ENCODE measurements at places on chromosomes 2 and 18. TPM values are rescaled to one million over a fixed set of nuclear protein-coding genes. Genes with fewer than 3 reads are reported as not detected.
A peak's percentile ranks its signal among the peaks of the same experiment; 100 is the strongest.

Gene GPR55
- not detected for total RNA-seq

DNA sequence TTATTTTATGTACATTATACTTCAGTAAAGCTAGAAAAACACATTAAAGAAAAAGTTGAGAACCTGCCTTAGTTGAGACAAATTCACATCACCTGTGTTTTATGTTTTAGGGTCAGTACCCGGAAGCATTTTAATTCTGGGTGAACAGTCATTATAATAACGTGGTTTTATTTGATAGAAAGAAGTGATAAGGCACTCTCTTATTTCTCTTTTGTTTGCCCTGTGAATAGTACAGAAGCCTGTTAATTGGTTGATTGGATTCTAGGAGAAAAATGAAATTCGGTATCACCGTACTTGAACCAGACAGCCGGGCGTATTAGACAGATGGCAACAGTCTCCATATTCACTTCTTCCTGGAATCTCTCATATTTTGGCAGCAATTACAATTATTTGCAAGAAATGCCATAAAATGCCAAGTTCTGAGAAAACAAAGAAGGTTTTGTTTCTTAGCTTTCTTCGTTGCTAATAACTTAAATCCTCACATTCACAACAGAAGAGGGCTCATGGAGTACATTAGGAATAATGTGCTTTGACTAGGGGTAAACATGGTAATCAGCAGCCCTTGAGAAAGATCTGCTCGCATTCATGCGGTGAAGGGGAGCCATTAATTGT is 168.7 kb upstream of the RASGRP3 start:
- no peak for DNase-seq

DNA sequence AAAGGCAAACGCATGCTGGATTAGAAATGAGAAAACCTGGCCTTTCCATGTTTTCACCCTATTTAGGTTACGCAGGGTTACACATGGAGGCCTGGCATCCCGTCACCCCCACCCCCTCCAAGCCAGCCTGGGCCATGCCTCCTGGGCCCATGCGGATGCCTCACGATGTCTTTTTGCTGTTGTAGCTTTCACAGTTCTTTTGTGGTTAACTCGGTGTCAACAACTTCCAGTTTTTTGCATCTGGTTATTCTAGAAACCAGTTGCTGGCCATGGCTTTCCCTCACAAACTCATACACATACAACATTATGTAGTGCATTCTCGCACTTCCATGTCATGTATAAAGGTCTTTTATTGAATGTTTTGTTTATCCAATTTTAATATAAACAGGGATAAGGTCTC is 204.9 kb upstream of the PXDN start:
- DNase-seq: no peak

DNA sequence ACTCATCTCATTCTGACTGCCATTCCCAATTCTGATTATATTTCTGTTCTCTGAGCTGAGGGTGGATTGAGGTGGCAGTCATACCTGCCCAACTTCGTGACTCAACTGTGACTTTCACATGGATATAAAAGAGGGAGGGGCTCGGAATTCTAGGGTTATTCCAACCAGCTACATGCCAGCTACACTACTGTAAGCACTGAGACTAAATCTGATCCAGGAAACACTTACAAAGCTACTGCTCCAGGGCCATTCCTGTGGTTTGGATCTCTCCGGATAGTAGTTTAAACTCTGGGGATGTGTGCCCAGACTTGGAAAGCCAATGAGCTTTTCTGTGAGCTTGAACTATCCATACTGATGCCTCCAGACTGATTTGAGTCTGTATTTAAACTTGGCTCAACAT is 7.9 kb downstream of the MAP2 start:
- no peak for DNase-seq

Gene CLEC4F
- total RNA-seq: not detected

Gene CSRNP3
- 14.7 TPM for total RNA-seq

Gene LIPG
- 13.2 TPM for total RNA-seq

DNA sequence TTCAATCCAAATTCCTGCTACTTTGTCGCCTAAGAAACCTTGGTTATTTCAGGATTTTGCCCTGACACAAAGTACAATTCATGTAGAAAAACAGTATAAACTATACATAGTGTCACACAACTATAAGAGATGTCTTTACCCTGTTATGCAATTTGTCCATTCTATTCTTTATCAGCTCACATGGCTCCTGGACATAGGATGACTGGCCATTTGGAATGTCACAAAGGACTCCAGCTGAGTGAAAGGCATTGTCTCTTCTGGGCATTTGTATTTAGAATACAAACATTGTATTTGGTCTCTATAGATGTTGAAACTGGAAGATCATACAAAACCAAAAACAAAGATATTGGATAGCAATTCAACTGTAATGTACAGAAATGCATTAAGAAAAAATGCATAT is 944.6 kb upstream of the LRRTM1 start:
- DNase-seq: peak; percentile 61

DNA sequence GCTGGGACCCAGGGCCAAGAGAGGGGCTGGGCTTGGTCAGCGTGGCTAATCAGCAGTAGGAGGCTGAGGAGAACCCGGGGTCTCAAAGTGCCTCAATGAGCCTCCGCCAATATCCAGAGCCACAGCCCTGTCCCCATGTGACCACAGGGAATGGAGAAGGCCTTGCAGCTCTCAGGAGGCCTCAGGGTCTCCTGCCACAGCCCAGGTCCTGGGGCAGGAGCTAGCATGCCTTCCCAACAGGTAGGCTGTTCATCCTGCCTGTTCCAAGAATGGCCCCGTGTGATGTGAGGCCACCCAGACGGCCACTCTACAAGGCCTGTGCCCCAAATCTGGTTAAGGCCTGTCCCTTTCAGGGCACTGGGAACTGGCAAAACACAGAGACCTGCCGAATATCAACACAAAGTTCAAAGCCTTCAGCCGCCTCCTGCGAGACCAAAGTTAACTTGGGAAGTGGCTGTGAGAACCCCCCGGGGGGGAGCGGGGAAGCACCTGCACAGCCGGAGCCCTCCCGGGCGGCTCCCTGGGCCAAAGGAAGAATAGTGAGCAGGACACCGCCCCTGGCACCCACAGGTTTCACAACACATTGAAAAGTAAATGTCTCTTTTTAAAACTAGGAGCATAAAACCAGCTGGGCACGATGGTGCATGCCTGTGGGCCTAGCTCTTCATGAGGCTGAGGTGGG is 4.5 kb upstream of the LIMS2 start:
- no peak for DNase-seq

Gene POU3F3
- not detected for total RNA-seq

Gene CEP68
- 33.3 TPM for total RNA-seq

Gene ABCA12
- not detected for total RNA-seq

Gene GCFC2
- 58.4 TPM for total RNA-seq

Gene BARD1
- 42.8 TPM for total RNA-seq

Gene IL18R1
- total RNA-seq: 0.07 TPM

Gene ZNF521
- total RNA-seq: 148 TPM

Gene C18orf54
- 21.5 TPM for total RNA-seq

Gene UPP2
- not detected for total RNA-seq

- no peak for DNase-seq
Observed at GRCh38 chr2:146246736-146247523, 1597.9 kb upstream of the ACVR2A start.

DNA sequence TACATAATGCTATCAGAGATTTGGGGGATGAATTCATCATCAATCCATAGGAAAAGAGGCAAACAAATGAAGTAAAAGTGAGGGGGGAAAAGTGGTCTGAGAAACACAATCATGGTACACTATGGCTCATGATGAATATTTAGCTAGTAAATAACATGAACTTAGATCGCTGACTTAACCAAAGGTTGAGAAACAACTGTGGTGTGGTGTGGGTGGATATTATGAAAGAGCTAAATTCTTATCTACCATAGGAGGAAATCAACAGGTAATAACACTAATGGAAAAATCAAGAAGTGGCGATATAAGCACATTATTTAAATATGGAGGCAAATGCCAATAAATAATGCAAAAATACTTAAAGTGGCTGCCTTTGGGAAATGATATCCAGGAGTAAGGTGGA is 12.2 kb upstream of the TPRKB start:
- no peak for DNase-seq

Gene ALPG
- not detected for total RNA-seq

- no peak for DNase-seq
Observed at GRCh38 chr18:12334366-12334808, 26.3 kb downstream of the TUBB6 start.

- no peak for DNase-seq
Observed at GRCh38 chr18:8947566-8947965, 154.9 kb upstream of the NDUFV2 start.

DNA sequence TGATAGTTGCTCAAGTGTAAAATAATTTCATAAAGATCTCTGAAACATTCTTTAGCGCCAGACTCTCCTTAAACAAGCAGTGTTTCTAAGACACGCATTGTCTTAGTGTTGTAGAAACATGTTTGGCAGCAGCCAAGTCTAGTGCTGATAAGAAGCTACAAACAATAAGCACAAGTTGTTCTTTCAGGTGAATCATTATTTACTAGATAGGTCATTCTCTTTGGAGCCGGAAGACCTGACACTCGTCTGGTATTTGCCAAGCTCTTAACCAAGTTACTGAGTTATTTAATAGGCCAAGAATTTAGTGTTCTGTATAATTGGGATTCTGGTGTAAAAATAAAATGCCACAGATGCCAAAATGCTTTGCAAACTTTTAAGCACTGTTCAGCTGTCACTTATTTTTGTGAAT is 852.1 kb downstream of the CPS1 start:
- peak; percentile 15 for DNase-seq

DNA sequence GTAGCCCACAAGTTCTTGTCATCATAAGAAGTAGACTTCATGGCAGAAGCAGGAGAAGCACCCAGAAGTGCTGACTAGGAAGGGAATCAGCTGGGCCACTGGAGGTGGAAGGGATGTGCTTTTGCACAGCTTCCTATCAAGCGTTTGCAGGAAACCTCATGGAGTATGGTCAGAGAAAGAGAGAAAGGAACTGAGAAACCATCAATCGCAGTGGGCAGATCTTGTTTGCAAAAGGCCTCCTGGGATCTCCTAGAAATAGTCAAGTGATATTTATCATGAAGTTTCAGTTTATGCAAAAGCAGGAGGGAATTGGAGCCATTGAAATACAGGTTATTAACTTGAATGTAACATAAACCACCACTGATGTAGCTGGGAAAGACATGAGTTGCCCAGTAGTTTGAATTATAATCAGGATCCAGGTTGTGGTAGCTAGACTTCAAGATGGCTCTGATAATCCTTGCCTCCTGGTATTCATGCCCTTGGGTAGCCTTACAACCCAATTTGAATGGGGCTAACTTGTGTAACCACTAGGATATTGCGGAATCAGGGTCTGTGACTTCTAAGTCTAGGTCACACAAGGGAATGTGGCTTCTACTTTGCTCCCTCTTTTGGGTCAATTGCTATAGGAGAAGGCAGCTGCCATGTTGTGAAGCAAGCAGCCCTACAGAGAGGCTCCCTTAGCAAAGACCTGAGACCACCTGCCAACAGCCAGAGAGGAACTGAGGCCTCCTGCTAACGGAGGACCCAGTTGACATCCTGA is 69.8 kb upstream of the TCF4 start:
- no peak for DNase-seq

Gene CAPN14
- total RNA-seq: 0.04 TPM

Gene AGXT
- not detected for total RNA-seq

DNA sequence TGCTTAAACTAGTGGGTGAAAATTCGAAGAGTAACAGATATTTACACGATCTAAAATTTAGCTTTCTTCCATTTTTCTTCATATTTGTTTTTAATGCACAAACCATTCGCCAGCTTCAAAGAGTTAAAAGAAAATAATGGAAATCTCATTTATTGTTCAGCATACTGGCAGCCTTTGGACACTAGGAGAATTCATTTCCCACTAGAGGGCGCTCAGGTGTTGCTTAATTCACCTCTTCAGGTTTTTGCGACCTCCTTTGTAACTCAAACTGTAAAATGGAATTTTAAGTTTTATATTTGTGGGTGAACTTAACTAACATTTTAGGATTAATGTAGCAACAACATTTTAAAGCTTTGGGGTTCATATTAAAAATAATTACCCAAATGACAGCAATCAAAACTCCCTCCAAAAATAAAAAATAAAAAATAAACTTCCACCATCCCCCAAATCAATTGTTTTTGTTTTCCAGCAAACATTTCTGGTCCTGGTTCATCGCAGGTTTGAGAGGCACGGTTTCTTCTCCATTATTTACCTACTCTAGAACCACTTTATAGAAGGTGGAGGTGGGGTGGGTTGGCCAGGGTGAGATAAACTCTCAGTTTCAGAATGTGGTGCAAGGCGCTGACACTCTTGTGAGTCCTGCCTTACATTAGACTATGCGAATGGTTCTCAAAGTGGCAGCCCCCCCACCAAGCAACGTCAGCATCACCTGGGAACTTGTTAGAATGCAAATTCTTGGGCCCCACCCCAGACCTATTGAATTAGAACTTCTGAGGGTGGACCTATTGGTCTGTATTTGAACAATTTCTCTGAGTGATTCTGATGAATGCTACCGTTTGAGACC is 24.7 kb upstream of the PNPT1 start:
- peak; percentile 89 for DNase-seq

Gene SNORC
- 2.6 TPM for total RNA-seq

- DNase-seq: no peak
Observed at GRCh38 chr18:55764386-55764785, 176.4 kb upstream of the TCF4 start.

Gene KCTD1
- 17.1 TPM for total RNA-seq

DNA sequence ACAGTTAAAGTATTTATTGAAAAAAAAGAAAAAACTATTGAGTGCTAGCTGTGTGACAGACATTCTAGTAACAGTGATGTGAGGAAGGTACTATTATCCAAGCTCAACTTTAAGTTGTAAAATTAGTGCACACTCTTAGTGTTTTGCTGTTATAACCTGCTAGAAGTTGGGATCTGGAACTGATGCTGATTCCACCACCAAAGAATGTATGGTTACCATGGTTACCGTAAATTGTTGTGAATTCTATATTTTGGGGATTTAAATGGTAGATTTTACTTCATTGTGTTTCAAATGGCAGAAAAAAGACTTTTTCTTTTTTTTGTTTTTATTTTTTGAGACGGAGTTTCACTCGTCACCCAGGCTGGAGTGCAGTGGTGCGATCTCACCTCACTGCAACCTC is 5.3 kb downstream of the AGFG1 start:
- DNase-seq: no peak

DNA sequence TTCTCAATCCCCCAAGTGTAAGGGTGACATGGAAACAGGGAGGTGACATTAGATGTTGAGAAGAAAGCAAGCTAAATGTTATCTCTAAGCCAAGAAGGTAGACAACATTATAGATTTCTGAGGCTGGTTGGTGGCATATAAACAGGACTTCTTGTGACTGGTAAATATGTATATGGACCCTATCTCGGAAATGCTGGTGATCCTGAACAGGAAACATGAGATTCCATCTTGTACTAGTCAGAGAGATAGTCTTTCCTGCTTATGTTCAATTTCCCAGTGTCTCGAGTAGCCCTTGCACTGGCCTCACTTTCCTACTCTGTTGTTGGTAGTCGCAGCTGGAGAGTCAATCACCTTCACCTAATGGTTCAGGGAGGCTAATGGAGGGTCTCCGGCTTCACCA is 26.8 kb downstream of the MOGAT1 start:
- no peak for DNase-seq

DNA sequence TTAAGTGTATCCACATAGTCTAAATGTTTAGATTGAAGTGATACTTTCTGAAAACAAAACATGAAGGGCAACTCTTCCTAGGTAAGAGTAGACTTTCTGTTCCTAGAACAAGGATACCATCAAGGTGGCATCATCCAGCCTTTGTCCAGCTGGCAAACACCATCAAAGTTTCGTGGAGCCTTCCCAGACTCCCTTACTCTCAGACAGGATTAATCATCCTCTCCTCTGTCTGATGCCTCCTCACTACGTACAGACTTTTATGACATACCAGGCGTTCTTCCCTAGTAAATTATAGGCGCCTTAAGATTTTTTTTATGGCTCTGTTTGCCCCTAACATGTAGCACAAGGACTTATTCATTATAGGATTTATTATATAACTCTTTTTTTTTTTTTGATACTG is 29.4 kb upstream of the ASNSD1 start:
- no peak for DNase-seq

Gene SULT1C2
- 0.28 TPM for total RNA-seq

Measured in neural progenitor cell (in vitro differentiated cells).